Large intestine (tissue), 12 donors: ENCODE measurements at places on chromosomes 7 and 10. TPM values are rescaled to one million over a fixed set of nuclear protein-coding genes. Genes with fewer than 3 reads are reported as not detected.

PKD1L1 gene
- 1.0 TPM for polyA plus RNA-seq

ADAM12 gene
- polyA plus RNA-seq = 2.2 TPM

GRCh38 chr10:30758338-30758737, 128.8 kb upstream of the LYZL2 start:
- no peak for DNase-seq

IDI2 gene
- not detected for polyA plus RNA-seq

DNA sequence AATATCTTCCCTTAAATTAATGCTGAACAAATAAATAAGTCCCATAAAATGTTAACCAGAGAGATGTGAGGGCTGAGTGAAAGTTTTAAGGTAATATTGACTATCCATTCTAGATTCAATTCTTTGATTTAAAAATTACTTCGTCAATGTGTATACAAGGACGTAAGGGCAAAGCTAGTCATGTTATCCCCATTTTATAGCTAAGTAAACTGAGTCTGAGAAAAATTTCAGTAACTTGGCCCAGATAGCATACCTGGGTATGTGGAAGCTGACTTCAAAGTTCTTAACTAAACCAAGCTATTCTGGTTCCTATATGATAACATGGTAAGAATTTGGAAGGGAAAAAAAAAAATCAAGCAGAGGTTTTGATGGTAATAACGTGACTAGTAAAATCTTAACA, 72.4 kb downstream of the CADPS2 start:
- DNase-seq = no peak

BMS1 gene
- polyA plus RNA-seq = 16.2 TPM

GRCh38 chr7:13832346-13832745, 157.1 kb downstream of the ETV1 start:
- DNase-seq = no peak

- no peak for DNase-seq
Measured at GRCh38 chr7:22867003-22867402, 44.4 kb upstream of the TOMM7 start.

HGF gene
- polyA plus RNA-seq = 2.8 TPM

- no peak for DNase-seq
Measured at GRCh38 chr10:13909516-13910258, 322.9 kb downstream of the PRPF18 start.

GRCh38 chr10:70405037-70405824, 1.3 kb downstream of the EIF4EBP2 start:
- peak; percentile 90 for DNase-seq

DNA sequence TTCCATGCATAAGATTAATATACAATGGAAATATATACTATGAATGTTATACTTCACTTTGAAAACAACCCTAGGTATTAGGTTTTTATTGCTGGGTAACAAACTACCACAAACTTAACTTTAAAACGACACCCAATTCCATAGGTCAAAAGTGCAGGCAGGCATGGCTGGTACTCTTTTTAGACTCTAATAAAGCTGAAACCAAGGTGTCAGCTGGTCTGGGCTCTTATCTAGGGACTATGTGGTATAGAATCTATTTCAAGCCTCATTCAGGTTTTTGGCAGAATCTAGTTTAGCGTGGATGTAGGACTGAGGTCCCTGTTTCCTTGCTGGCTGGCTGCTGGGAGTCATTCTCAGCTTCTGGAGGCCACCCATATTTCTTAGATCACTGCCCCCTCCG, 65.0 kb upstream of the TMEM168 start:
- DNase-seq = peak; percentile 26

GRCh38 chr7:123355576-123356190, 155.9 kb upstream of the SLC13A1 start:
- DNase-seq = no peak

MYOZ1 gene
- 0.94 TPM for polyA plus RNA-seq

WNT2 gene
- polyA plus RNA-seq = 0.25 TPM

UNCX gene
- not detected for polyA plus RNA-seq

- DNase-seq = no peak
Measured at GRCh38 chr10:103040418-103040817, 122.3 kb downstream of the CNNM2 start.

- DNase-seq = no peak
Measured at GRCh38 chr7:78852951-78853350, 600.5 kb downstream of the MAGI2 start.

DNA sequence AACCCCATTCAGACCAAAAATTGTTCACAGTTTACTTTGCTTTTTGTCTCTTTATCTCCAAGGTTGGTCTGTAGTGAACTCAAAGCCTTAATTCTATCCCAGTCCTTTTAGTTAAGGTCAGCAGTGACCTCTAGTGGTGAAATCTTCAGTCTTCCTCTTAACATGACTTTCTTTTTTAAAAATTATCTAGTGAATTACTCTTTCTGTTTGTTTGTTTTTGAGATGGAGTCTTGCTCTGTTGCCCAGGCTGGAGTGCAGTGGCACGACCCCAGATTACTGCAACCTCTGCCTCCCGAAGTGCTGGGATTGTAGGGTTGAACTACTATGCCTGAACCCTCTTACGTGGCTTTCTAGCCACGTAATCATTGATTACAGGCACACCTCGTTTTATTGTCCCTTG, 25.0 kb downstream of the ZNF487 start:
- DNase-seq = peak; percentile 72

GRCh38 chr10:113680190-113681111, 739 bp downstream of the CASP7 start:
- DNase-seq = peak; percentile 19

TDRD1 gene
- polyA plus RNA-seq = 0.22 TPM

DNA sequence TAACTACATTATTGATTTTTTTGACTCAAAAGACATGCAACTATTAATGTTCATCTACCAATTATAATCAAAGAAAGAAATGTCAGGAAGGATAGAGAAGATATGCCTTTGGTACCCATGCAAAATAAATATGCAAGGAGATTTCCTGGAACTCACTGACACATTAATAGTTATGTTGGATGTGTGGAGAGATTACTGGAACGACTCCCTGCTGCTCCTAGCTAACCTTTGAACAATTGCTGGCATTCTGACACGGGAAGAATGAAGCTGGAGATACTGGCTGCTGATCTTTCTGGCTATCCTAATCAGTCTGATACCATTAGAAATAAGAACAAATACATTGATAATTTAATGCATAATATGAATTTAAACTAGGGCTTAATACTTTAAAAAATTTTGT, 507.9 kb upstream of the NRG3 start:
- no peak for DNase-seq

GIMAP1 gene
- polyA plus RNA-seq = 2.2 TPM

- no peak for DNase-seq
Measured at GRCh38 chr7:116148108-116148507, 62.2 kb upstream of the TES start.

GRCh38 chr10:78000956-78001472, 28.3 kb downstream of the POLR3A start:
- DNase-seq = no peak

PRSS1 gene
- polyA plus RNA-seq = 0.15 TPM

CHST3 gene
- 4.7 TPM for polyA plus RNA-seq

TSPAN15 gene
- 37.9 TPM for polyA plus RNA-seq

CHST15 gene
- polyA plus RNA-seq = 9.4 TPM

SHH gene
- 7.5 TPM for polyA plus RNA-seq

RNF148 gene
- 0.12 TPM for polyA plus RNA-seq

DNA sequence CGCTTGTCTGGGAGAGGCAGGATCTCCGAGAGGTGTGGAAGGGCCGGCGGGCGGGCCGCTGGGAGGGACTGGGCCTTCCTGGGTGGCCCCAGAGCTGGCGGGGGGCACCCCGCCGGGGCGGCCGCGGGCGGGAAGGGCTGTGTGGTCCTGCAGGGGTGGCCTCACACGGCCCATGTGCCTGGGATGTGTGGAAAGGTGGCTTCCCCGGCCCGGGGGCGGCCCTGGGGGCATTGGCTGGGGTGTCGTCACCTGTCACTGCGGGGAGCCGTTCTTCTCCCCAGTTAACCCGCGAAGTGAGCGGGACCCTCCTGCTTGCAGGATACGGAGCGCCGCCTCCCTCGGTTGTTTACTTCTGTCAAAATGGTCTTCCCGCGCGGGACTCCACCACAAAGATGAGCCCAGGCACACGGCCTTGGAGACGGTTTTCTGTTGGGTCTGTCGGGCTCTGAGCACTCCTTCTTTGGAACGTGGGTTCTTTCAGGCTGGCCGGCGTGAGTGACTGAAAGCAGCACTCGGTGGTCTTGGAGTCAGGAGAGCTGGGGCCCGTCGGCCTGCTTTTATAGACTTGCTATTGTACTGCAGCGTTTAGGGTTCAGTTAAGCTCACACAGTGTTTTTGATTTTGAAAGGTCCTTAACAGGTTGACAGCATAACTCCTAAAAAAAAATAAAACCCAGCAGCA, 700 bp downstream of the SMC3 start:
- peak; percentile 70 for DNase-seq

DNA sequence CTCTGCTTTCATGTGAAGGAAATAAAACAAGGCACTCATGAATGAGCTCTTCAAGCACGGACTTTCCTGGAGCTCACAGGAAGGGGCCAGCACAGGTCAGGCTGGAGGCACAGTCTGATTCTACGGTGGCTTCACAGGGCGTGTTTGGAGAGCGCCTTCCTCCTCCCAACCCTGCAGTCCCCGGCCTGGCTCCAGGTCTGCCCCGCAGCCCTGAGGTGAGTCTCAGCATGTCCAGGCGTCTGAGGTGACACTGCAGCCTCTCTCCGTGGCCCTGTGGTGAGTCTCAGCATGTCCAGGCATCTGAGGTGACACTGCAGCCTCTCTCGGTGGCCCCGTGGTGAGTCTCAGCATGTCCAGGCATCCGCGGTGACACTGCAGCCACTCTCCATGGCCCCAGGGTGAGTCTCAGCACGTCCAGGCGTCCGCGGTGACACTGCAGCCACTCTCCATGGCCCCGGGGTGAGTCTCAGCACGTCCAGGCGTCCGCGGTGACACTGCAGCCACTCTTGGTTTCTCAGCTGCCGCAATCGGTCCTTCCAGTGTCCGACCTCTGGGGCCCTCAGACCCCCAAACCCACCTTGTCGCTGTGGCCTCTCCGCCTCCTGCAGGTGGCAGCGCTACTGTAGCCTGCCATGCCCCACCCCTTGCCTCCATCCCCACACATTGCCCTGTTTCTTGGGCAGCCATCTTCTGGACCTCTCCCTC, 381.7 kb downstream of the DNAJB6 start:
- no peak for DNase-seq

DNA sequence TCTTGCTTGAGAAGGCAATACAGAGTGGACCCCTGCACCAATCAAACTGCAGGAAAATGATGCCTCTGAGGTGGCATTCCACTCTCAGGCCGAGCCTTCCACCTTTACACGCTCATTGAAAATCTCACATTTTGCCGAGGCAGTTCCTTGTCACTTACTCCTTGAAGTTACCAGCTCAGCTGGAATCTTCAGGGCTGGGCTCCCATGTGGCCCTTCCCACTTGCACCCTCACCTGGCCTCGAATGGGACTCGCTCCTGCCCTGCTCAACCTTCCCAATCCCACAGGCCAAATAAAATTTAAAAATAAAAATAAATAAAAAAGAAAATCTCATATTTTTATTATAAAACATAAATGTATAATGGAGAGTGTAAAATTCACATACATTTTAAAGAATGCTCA, 790.7 kb upstream of the COBL start:
- DNase-seq = no peak

GRCh38 chr7:92448205-92448747, 994 bp downstream of the GATAD1 start:
- peak; percentile 29 for DNase-seq

GRCh38 chr7:120833546-120833945, 24.4 kb downstream of the TSPAN12 start:
- DNase-seq = no peak

DNA sequence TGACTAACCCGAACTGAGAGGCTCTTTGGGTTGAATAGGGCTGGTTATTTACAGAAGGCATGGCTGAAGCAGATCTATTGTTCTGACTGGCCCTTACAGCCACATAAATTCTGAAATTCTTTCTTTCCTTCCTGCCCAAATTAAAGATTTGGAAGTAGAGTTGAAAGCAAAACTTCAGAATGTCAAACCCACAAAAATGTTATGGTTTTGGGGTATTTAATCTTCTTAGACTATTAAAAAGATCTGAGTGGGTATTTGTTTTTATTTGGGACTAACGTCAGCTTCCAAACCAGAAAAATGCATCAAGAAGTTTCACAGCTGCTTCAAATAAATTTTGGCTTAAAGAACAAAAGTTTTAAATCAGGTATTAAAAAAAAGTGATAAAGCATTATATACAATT, 124.5 kb downstream of the AHR start:
- no peak for DNase-seq

TRIM73 gene
- polyA plus RNA-seq = 4.8 TPM

GRCh38 chr7:143381427-143382125, 431 bp downstream of the ZYX start:
- peak; percentile 65 for DNase-seq

FAM241B gene
- polyA plus RNA-seq = 6.4 TPM

GRCh38 chr7:131733604-131734003, 177.2 kb upstream of the PODXL start:
- no peak for DNase-seq

- no peak for DNase-seq
Measured at GRCh38 chr7:136050462-136050847, 73.3 kb upstream of the MTPN start.

DNA sequence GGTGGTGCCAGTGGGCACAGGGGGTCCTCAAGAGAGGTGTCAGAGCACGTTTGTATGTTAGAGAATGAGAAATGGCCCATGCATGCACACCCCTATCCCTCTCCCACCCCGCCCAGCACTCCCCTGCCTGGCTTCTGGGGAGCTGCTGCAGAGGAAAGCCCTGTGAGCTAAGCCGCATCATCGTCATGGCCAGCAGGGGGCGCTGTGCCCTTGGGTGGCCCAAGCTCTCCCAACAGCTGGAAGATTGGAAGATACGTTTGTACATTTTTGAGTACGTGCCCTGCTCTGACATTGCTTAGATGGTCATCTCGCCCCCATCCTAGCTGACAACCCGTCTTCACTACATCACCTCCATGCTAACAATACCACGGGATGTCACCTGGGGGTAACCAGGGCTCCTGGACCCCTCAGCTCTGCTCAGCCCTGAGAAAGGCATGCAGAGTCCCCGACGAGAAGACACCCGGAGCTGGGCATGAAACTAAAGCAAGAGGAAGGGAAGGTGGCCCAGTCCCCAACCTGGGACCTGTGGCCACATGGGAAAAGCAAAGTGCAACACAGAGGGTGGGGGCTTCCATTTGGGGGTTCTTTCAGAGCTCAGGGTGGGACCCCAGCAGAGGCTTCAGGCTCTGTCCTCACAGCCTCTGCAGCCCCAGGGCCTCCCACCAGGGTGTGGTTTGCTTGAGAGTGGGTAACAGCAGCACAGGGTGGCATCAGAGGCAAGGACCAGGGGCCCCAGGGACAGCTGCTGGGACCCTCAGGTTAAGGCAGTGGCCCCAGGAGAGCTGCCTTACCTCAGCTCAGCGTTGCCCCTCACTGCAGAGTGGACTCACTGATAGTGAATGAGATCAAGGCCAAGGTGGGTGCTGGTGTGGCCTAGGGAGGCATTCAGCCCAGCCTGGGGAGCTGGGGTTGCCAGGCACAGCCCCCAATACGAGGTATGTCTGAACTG, 136.6 kb downstream of the PTPN20 start:
- peak; percentile 29 for DNase-seq

TMEM178B gene
- 2.2 TPM for polyA plus RNA-seq

DNA sequence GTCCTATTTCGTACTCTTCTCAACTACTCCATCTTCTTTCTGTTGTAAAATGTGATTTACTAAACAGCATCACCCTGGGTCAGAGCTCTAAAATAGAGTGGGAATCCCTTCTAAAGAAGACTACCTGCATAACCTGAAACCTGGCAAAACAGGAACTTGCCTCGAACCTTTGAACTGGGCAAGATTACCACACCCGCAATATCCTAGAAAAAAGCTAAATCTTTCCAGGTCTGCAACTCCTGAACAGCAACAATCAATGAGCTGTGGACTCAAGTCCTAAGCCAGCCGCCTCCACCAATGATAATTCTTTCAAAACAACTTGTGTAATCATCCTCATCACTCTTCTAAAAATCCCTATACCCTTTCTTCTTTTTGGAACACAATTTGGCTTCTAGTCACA, 824.2 kb upstream of the COBL start:
- peak; percentile 54 for DNase-seq
